ENCODE measurements at places on chromosomes 12 and 14. TPM values are rescaled to one million over a fixed set of nuclear protein-coding genes. Genes with fewer than 3 reads are reported as not detected.

Gene GPRC5D
- total RNA-seq = not detected

Gene NAA25
- total RNA-seq = 25.5 TPM

DNA sequence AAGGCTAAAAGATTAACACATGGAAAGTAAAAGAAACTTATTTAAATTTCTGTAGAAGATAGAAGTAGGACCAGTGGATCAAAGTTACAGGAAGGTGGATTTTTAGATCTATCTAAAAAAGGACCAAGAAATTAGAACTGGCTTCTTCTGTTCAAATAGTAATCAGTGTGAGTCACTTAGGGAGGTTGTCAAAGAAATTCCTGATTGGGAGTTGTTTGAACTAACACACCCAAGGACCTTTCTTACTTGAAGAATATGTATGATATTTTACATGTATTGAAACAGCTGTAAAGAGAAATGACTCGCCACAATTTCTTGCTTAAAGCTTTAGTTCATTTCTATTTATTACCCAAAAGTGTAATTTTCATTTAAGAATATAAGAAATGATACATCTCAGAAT is 256.9 kb downstream of the RAD51B start:
- peak; percentile 66 for DNase-seq

DNA sequence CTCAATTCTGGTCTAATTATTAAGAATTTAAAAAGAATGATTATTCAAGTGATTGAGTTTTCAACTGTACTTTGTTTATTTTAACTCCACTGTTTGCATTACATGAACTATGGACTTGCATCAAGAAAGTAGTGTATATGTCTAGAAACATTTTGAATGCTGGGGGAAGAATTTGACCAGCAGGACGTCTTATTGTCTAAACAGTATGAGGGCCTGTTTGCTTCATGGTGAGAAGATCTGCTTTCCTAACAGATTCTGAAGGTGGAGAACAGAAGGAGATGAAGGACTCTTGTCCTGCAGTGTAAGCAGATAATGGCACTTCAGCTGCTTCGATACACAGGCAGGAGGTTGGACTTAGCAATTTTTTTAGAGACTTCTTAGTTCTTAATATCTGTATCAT is 176.0 kb downstream of the DACT1 start:
- DNase-seq = no peak

GRCh38 chr12:46261646-46262045 is 7.2 kb downstream of the SLC38A1 start:
- no peak for DNase-seq

- DNase-seq = no peak
Measured at GRCh38 chr12:59595565-59595882, 305 bp upstream of the SLC16A7 start.

GRCh38 chr14:71625175-71625574 is 307.1 kb upstream of the RGS6 start:
- no peak for DNase-seq

Measured in fibroblast of the aortic adventitia (primary cell).